ENCODE measurements at places on chromosomes 5 and 9.
A peak's percentile ranks its signal among the peaks of the same experiment; 100 is the strongest.

- DNase-seq: no peak
These were observed 234.1 kb downstream of the TMEM38B start for GRCh38 chr9:105928416-105928815.

- DNase-seq: no peak
These were observed 27.5 kb downstream of the ERP44 start for GRCh38 chr9:100071271-100071670.

DNA sequence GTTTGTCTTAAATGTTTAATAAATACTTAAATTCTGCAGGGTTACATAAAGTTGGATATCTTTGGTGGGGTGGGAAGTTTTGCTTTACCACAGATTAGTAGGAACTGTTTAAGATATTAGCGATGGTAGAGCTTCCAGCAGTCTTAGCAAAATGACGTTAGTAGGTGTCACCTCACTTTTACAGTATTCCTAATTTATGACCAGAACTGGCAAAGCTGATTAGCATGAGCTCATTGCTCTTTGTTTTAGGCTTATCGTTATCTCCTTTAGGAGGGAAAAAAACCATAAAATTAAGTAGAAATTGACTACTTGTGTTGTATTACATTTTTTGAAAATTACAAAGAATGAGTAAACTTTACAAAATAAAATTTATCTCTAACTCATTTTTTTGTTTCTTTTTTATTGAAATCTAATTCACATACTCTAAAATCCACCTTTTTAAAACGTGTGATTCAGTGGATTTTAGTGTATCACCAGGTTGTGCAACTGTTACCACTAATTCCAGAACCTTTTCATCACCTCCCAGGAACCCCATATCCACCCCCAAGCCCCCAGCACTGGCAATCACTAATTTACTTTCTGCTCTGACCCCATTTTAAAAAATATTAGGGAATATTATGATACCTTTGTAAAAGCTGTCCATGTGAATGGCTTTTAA lies 129.5 kb downstream of the TRIO start:
- DNase-seq: no peak

GRCh38 chr5:96114736-96115135 lies 153.1 kb upstream of the ELL2 start:
- DNase-seq: peak; percentile 69

- DNase-seq: no peak
These were observed 80.6 kb downstream of the PAM start for GRCh38 chr5:102835717-102836116.

DNA sequence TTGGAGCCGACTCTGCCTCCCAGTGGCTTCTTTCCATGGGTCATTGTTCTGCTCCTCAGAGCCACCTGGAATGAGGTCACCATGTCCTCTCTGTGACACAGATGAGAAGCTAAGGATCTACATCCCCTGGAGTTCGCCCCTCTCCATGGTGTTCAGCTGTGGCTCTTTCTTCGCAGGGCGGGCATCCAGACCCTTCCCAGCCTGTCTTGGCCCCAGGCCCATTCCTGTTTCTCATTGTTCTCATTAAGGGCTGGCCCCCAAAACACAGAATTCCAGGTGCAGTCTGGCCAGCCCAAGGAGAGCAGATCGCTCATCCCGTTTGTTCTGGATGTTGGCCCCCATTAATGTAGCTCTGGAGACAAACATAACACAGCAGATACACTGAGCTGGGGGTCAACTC lies 66.4 kb upstream of the COL15A1 start:
- DNase-seq: no peak

GRCh38 chr9:38713426-38713825 lies 6.5 kb downstream of the FAM240B start:
- DNase-seq: no peak

GRCh38 chr5:10351199-10351905 lies 2.1 kb upstream of the MARCHF6 start:
- DNase-seq: peak; percentile 82

- DNase-seq: no peak
These were observed 5.1 kb downstream of the TYRP1 start for GRCh38 chr9:12698266-12698665.

DNA sequence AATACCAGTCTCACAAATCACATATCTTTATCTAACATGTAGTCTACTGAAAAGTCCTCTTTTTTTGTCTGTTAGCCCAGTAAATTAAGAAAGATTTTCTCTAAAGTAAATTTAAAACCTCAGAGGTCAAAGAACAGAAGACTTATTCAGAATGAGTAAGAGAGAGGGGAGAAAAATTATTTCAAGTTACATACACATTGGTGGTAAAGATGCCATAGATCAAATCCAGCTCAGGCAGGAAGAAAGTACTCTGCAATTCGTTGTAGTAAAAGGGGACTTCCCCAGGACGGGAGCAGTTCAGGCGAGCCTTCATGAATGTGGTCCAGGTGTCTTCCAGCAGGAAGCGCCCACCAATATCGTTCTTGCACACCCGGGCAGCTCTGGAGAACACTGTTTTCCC lies 344.1 kb downstream of the SEMA5A start:
- no peak for DNase-seq

DNA sequence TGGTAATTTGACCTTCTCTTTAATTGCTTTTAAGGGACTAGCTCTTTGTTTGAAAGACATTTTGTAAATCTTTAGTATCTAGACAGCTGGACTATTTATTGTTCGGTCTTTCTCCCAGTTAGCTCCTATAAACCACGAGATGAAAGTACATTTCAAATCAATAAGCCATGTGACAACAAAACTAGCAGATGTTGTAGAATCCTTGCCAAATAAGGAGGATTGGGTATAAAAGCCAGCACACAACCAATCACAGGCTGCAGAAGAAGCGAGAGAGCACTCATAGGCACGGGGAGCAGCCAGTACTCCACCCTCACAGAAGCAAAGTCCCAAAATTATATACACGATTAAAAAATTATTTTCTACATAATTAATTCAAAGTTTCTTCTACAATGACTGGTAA lies 8.1 kb upstream of the OMD start:
- no peak for DNase-seq

DNA sequence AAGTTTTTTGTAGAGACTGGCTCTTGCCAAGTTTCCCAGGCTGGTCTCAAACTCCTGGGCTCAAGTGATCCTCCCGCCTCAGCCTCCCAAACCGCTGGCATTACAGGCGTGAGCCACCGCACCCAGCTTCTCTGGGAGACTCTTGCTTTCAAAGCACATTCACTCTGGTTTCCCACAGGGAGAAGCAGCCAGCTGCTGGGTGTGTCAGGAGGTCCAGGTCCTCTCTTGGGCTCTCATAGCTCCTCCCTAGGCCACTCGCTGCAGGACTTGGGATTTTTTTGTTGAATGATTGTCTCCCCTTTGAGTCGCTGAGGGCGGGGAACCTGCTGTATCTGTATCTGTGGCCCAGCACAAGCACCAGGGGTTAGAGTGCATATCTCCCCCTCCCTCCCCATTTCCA lies 68.4 kb upstream of the RAPGEF1 start:
- no peak for DNase-seq

DNA sequence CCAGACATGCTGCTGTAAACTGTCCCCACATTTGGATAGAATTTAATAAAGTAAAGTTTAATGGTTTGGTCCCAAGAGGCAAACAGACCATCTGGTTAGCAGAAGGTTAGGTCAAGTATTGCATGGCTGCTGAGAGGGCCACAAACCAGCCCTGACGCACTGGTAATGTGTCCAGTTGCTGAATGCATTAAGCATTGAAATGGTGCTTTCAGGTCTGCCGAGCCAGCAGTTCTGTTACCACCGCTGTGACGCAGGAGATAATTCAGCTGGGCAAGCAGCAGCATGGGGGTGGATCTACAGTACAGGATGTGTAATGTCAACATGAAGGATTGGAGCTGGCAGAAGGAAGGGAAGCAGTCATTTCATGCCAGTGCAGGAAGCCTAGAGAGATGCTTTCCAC lies 16.0 kb downstream of the ZNF462 start:
- DNase-seq: peak; percentile 80

DNA sequence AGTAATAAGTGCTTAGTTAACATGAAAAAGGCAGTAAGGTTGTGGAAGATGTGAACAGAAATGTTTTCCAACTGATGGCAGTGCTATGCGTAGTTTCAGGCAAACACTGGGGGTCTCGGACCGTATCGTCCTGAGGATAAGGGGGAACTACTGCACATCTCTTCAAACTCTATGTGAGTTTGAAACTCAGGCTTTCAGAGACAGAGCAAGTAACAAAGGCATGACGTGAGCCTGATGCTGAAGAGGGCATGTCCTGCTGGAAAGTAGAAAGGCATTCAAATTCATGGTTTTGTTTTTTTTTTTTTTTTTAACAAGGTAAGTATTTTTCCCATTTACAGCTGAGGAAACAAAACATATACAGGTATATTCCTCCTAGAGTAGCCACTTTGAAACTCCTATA lies 59.9 kb downstream of the TRIM36 start:
- DNase-seq: no peak

- no peak for DNase-seq
These were observed 9.3 kb downstream of the NAIF1 start for GRCh38 chr9:128057724-128058409.

- no peak for DNase-seq
These were observed 53.0 kb downstream of the CXXC5 start for GRCh38 chr5:139701056-139701741.

DNA sequence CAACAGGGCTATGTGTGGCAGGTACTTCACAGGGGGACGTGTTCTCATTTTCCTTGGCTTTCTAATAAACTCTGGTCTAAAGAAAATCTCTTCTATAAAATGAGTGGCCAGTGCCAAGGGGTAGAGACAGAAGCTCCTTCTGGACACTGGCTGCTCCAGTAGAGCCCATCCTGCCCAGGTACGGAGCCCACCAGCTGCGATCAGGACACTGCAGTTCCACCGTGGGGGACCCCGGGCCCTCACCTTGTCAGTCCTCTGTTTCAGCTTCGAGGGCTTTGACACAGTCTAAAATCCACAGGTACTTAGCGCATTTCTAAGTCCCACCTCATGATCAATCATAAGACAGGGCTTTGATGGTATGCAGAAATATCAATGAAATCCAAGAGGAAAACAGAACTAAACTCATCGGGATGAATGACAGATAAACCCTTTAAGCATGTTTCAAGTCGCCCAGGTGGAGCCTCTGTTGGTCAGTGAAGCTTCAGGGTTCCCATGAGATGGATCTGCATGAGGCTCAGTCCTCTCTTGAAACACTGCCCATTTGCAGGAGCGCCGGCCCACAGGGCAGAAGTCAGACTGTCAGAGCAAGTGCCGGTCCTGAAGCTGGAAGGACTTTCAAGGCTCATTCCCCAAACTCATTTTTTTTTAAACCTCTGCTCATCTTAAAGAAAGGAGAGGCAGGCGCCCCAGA lies 20.3 kb upstream of the TERT start:
- DNase-seq: no peak

- peak; percentile 3 for DNase-seq
These were observed 69.4 kb downstream of the KLHL3 start for GRCh38 chr5:137666461-137666850.

DNA sequence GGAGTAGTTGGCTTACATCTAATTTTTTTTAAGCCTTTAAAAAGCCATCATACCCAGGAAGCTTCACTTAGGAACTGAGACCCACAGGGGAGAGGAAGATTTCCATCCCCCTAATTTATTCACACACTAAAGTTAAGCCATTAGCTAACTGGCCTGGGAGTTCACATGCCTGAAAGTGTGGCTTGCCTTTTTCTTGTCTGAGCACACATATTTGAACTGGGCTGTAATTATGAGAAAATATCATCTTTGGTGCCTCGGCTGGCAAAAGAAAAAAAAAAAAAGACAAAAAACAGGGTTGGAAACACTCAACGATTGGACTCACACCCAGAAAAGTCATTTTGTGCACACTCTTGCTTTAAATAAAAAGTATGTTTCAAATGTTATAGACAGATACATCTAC lies 847.3 kb downstream of the MAT2B start:
- peak; percentile 29 for DNase-seq

- no peak for DNase-seq
These were observed 8.1 kb downstream of the ARL15 start for GRCh38 chr5:54302267-54302687.

DNA sequence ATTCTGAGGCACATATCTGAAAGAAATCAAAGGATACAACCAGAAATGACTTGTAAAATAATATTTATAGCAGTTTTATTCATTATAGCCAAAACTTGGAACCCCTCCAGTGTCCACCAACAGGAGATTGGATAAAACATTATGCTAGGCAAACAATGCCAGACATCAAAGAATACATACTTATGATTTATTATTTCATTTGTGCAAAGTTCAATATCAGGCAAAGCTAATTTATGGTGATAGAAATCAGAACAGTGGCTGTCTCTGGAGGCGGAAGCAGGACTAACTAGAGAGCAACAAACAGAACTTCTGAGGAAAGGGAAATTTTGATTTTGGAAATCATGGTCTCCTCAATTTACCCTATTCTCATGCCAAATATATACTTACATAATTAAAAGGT lies 193.1 kb downstream of the ICE1 start:
- DNase-seq: no peak

DNA sequence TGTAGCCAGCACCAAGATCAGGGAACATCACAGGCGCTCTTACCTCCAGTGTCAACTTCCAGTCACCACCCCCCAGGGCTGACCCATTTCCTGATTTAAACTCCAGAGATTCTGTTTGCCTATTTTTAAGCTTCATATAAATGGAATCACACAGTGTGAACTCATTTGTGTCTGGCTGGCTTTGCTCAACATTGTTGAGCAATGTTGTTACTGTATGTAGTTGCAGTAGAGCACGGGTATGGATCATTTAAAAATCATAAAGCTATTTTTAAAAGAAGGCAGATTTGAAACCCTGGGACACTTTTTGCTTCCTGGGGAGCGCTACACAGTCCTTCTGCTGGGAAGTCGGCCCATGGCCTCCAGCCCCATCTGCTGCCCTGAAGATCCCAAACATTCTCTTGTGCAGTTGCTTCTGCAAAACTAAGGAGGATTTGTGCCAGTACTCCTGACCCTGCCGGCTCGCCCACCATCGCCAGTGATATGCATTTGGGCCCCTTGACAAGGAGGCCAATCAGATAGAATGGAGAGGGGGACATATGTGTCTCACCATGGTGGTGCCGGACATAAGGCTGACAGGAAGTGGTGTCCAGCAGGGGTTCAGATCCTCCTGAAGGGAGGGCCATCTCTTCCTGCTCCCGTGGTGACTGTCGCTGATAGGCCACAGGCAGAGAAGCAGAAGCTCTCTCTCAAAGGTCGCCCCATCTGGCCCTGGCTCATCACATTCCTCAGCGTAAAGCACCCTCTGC lies 13.3 kb downstream of the DCANP1 start:
- peak; percentile 24 for DNase-seq

- no peak for DNase-seq
These were observed 18.9 kb downstream of the DENND1A start for GRCh38 chr9:123911024-123911423.

GRCh38 chr9:93697352-93698139 lies 121.2 kb downstream of the PHF2 start:
- no peak for DNase-seq

- DNase-seq: peak; percentile 91
These were observed 24.6 kb downstream of the NR2F1 start for GRCh38 chr5:93607367-93608258.

DNA sequence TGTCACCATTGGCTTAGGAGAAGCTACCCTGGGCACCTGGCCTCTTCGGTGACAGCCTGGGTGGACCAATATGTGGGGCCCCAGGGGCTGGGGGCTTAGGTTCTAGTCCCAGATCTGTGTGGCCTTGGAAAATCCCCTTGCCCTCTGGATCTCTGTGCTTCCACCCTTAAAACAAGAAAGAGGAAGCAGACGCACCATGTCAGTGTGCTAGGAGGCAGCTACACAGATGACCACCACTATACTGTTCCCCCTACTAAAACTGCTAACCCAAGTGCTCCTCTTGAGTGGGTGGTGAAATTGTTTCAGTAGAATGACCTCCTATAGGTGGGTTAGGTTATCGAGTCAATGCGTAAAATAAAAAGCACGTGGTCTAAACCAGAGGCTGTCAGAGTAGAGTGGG lies 31.0 kb downstream of the AFAP1L1 start:
- DNase-seq: no peak

Measured in fibroblast of skin of back (primary cell).